Keratinocyte (primary cell): ENCODE measurements at places on chromosomes 7 and 10. TPM values are rescaled to one million over a fixed set of nuclear protein-coding genes. Genes with fewer than 3 reads are reported as not detected.

- DNase-seq, result no peak
These were observed 61.7 kb upstream of the LYZL1 start for GRCh38 chr10:29227201-29227600.

- no peak for DNase-seq
These were observed 22.8 kb downstream of the CYP17A1 start for GRCh38 chr10:102814453-102814871.

Gene HPS1
- polyA plus RNA-seq, result 39.4 to 54.6 TPM (median 43.2 TPM) in 3 replicates

Gene LIPF
- polyA plus RNA-seq, result not detected in 3 replicates
